ENCODE measurements at places on chromosomes 7 and 10. TPM values are rescaled to one million over a fixed set of nuclear protein-coding genes. Genes with fewer than 3 reads are reported as not detected.

The ATP6V0A4 gene
- total RNA-seq = 4.1 TPM

The CCDC136 gene
- 0.65 TPM for total RNA-seq

The PTPRZ1 gene
- not detected for total RNA-seq

The GAD2 gene
- not detected for total RNA-seq

The POLR2J gene
- 25.5 TPM for total RNA-seq

The TSPAN13 gene
- total RNA-seq = 44.4 TPM

The SORCS3 gene
- total RNA-seq = 0.11 TPM

The EIF5AL1 gene
- total RNA-seq = 0.54 TPM

The HOXA2 gene
- total RNA-seq = 4.7 TPM

The NAT16 gene
- total RNA-seq = not detected

The PTN gene
- 0.33 TPM for total RNA-seq

The SLC18A3 gene
- 44.6 TPM for total RNA-seq

The SPDYE16 gene
- total RNA-seq = under 0.01 TPM
